Upper lobe of right lung (tissue), 1 donor: ENCODE measurements at places on chromosomes 2 and 18. TPM values are rescaled to one million over a fixed set of nuclear protein-coding genes. Genes with fewer than 3 reads are reported as not detected.

Gene ZNF804A
- total RNA-seq = 0.78 TPM

Gene PPIL3
- total RNA-seq = 31.2 TPM

DNA sequence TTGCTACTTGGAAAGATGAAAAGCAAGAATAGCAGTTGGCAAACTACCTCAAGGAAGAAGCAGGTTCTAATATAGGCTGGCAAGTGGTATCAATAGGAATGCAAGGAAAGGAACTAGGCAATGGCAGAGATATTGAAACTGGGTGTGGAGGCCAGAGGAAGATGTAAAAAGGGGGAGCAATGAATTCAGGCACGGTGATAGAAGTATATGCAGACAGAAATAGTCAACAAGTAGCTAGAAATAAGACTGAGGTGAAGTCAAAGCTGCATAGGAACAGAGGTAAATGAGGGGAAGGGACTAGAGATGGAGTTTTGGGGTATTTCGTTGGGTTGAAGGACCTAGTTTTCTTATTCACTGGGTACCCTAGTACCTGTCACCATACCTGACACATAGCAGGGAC lies 4.1 kb downstream of the PCBP1 start:
- no peaks in the 10 kb centered on the region for H3K27me3 ChIP-seq
- no peak overlapping the region for H3K4me3 ChIP-seq
- DNase-seq = no peak
- peaks cover 35% of the 10 kb centered on the region for H3K4me1 ChIP-seq

Gene GCKR
- not detected for total RNA-seq

- H3K27ac ChIP-seq = no peak overlapping the region
- H3K4me3 ChIP-seq = no peak overlapping the region
- no peak for DNase-seq
- no peaks in the 10 kb centered on the region for H3K27me3 ChIP-seq
- H3K36me3 ChIP-seq = no peaks in the 10 kb centered on the region
Observed at GRCh38 chr2:161172901-161173540, 12.8 kb downstream of the TANK start.

GRCh38 chr2:46798998-46799698 lies 116.5 kb downstream of the MCFD2 start:
- DNase-seq = no peak
- H3K4me3 ChIP-seq = no peak overlapping the region

DNA sequence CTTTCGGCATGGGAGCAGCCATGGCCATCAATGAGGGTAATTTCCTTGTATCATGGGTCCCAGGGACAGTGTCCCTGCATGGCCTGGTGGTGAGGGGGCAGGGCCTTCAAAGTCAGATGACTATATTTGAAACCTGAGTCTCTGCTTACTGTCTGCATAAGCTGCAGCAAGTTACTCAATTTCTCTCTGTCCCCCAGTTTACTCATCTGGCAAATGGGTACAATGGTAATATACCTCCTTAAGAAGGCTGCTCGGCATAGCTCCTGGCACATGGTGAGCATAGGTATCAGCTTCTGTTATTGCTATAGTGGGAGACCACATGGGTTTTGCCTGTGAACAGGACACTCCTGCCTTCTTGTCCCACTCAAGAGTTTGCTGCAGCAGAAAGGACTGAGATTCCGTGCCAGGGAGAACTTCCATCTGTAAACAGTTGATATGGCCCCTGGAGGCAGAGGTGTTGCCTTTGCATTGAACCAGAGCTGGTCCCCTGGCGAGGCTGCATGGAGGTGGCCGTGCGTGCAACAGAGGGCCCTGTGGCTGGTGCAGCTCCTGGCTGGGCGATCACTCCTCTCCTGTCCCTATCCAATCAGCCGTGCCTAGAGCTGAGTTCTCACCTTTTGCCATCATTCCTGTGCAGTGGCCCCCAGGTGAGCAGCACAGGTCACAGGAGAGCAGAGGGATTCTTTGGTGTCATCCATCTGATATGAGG lies 22.7 kb upstream of the IGFBP5 start:
- no peaks in the 10 kb centered on the region for H3K36me3 ChIP-seq
- no peak overlapping the region for H3K27ac ChIP-seq
- H3K4me1 ChIP-seq = no peaks in the 10 kb centered on the region
- DNase-seq = no peak

DNA sequence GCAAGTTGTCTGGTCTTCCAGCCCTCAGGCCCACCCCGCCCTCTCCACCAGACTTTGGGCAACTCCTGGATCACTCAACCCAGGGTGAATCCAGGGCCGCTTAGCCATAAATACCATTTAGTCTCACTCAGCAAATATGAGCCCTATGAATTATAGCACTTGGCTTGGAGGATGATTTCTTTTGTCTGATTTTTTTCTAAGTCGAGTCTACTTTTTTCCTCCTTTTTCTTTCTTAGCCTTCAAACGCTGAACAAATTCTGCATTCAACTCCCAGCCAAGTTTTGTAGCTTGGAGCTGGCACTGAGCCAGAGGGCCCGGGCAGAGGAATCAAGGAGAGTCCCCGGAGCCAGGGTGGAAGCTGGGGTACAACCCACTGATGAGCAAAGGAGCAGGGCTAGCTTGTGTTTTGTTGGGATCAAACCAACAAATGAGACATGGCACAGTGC lies 48.7 kb downstream of the SERTAD2 start:
- H3K4me1 ChIP-seq = peaks cover 11% of the 10 kb centered on the region
- DNase-seq = no peak
- no peaks in the 10 kb centered on the region for H3K36me3 ChIP-seq
- no peak overlapping the region for H3K27ac ChIP-seq
- H3K4me3 ChIP-seq = no peak overlapping the region

Gene TDRD15
- total RNA-seq = not detected

Gene TSPYL6
- not detected for total RNA-seq

DNA sequence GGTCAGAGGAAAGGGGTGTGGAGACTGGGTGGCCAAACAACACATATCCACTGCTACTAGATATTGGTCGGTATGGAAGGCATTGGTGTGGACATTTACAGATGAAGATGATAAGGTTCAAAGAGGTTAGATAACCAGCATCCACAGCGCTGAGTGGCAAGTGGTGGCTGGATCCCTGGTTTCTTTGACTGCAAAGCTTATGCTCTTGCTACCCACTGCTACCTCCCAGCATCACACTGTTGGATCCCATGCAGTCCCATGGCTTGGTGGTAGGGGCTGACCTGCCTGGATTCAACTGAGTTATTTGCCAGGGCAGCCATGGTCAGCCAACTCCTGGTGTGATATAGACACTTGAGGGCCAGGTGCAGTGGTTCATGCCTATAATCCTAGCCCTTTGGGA lies 53.6 kb downstream of the DDX1 start:
- DNase-seq = no peak
- H3K27me3 ChIP-seq = no peaks in the 10 kb centered on the region
- H3K36me3 ChIP-seq = no peaks in the 10 kb centered on the region

Gene ALKAL2
- 18.7 TPM for total RNA-seq

Gene PLCL1
- total RNA-seq = 7.7 TPM

DNA sequence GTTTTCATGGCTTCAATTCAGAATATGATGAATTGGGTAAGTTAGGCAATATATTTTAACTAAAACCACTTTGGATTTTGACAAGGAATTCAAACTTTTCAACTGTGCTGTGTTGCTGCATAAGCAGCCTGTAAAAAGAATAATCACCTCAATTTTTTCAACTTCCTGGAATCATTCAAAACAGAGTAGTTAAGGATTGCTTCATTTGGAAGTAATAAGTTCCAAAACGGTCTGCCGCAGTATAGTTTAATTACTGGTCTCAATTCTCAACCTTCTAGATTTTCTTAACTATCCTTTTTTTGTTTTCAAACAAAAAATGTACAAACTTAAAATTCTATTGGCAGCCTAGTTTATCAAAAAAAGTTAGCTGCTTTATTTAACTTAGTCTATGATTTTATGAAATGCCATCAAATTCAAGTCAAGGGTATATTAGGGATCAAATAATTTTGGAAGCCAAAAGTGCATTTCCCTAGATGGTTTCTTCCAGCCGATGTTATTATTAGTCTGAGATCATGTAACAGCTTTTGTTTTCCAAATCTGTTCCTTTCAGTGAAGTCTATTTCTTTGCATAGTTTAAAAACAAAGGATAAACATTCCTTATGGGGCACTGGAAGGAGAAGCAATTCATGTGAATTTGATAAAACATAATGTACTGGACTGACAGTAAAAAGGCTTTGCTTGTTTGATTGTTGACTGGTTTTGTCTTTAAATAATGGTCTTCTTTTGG lies 76.1 kb upstream of the ETAA1 start:
- no peaks in the 10 kb centered on the region for H3K4me1 ChIP-seq
- H3K27me3 ChIP-seq = no peaks in the 10 kb centered on the region
- no peak for DNase-seq

DNA sequence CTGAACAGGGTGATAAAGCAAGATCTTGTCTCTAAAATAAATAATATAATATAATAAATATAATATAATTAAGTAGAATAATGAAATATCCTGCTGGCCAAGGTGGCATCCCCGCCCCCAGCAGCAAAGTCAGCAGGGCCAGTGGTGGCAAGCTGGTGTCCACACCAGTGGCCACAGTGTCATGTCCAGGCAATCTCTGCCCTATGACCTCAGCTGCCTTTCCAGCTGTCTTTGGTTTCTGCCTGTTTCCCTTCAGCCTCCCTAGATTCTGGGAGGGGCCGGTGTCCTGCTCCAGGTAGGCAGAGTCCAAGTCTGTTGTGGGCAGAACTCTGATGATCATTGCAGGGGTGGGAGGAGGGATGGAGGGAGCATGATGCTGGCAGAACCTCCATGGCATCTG lies 16.2 kb upstream of the STEAP3 start:
- H3K27me3 ChIP-seq = no peaks in the 10 kb centered on the region
- H3K4me1 ChIP-seq = no peaks in the 10 kb centered on the region
- no peak overlapping the region for H3K4me3 ChIP-seq
- H3K36me3 ChIP-seq = no peaks in the 10 kb centered on the region

Gene TRIM54
- not detected for total RNA-seq

- no peak overlapping the region for H3K27ac ChIP-seq
- no peaks in the 10 kb centered on the region for H3K27me3 ChIP-seq
- no peak for DNase-seq
- H3K4me3 ChIP-seq = no peak overlapping the region
- H3K36me3 ChIP-seq = no peaks in the 10 kb centered on the region
- H3K4me1 ChIP-seq = no peaks in the 10 kb centered on the region
Observed at GRCh38 chr2:188897096-188897495, 77.1 kb upstream of the COL3A1 start.

DNA sequence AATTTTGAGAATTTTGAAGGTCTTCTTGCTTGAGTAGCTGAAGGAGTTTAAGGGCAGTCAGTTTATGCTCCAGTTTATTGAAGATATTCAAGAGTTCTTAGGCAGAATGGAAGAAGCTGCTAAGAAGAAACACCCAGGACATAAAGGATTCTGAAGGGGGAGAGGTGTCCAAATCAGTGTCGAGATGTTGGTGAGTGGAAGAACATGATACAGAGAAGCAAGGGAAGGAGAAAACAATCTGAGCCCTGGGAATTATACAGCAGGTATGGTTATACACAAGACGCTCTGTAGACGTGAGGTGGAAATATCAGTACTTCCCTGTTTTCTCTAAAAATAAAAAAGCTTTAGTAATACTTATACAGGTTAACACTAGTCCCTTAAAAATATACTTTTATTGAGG lies 60.1 kb downstream of the CLIP4 start:
- no peak for DNase-seq
- H3K4me1 ChIP-seq = no peaks in the 10 kb centered on the region
- no peaks in the 10 kb centered on the region for H3K27me3 ChIP-seq
- H3K27ac ChIP-seq = no peak overlapping the region
- peaks cover 52% of the 10 kb centered on the region for H3K36me3 ChIP-seq

GRCh38 chr2:37322368-37322767 lies 2.3 kb downstream of the PRKD3 start:
- no peak for DNase-seq
- H3K36me3 ChIP-seq = no peaks in the 10 kb centered on the region
- peaks cover 34% of the 10 kb centered on the region for H3K4me1 ChIP-seq
- H3K4me3 ChIP-seq = peak overlapping the region; percentile 74
- no peak overlapping the region for H3K27ac ChIP-seq
- no peaks in the 10 kb centered on the region for H3K27me3 ChIP-seq

GRCh38 chr2:208010506-208010905 lies 14.8 kb downstream of the PLEKHM3 start:
- DNase-seq = no peak
- H3K4me1 ChIP-seq = peaks cover 21% of the 10 kb centered on the region
- no peak overlapping the region for H3K4me3 ChIP-seq
- no peaks in the 10 kb centered on the region for H3K36me3 ChIP-seq
- H3K27me3 ChIP-seq = no peaks in the 10 kb centered on the region

- no peaks in the 10 kb centered on the region for H3K36me3 ChIP-seq
- H3K4me1 ChIP-seq = no peaks in the 10 kb centered on the region
- no peak for DNase-seq
- H3K4me3 ChIP-seq = no peak overlapping the region
- H3K27me3 ChIP-seq = no peaks in the 10 kb centered on the region
- no peak overlapping the region for H3K27ac ChIP-seq
Observed at GRCh38 chr2:12884713-12885282, 168.1 kb downstream of the TRIB2 start.

DNA sequence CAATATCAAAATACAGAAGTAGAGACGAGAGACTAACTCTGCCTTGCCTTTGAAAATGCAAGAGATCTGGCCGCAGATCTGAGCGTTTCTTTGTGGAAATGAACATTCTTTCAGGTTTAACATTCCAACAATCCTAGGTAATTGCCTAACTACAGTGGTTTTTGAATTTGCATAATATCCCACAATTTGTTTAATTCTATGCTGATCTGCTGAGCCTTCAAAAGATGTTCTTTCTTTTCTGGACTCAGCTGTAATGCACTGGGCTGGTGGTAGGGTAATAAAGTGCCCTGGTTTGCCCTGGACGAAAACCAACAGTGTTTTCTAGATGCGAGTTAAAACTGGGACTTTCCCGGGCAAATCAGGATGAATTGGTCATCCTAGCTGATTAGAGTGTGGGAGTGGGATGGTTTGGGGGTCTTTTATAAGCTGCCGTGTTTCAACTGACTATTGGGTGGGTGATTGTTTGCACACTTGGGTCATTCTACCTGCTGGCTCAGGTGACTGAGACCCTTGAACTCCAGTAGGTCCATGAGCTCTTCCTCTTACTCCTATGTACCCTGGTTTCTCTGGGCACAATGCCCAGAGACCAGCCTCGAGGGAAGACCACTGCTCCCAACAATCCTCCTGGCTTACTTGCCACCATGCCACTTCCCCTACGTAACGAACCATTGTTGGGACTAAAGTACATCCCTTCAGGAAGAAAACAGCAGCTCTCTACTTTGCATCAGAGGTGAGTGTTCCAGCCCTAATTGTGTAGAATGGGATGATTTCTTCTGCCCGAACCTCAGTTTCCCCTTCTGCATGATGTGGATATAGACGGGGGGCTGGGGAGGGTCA lies 3.4 kb upstream of the PAX8 start:
- peaks cover 17% of the 10 kb centered on the region for H3K27me3 ChIP-seq
- no peak overlapping the region for H3K4me3 ChIP-seq
- no peaks in the 10 kb centered on the region for H3K36me3 ChIP-seq
- no peak overlapping the region for H3K27ac ChIP-seq
- DNase-seq = no peak
